ENCODE measurements at places on chromosomes 7 and 10. TPM values are rescaled to one million over a fixed set of nuclear protein-coding genes. Genes with fewer than 3 reads are reported as not detected.

WDFY4 gene
- polyA plus RNA-seq = not detected

DNA sequence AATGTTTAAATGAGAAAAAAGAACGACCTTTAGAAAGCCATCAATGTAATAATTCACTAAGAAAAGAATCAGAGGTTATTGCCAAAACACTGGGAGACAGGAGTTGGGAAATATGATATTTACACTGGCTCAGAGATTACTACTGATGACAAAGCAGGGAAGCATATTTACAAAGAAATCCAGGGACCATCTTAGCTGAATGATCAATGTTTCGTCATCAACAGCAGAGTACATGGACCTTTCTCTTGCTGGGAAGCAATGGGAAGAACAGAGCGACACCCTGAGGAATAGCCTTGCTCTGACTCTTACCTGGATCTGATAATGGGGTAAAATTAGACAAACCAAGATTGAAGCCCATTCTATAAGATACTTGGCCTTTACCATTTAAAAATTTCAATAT is 1293.5 kb downstream of the XPNPEP1 start:
- DNase-seq = no peak

MYOZ1 gene
- polyA plus RNA-seq = 0.27 TPM

DNA sequence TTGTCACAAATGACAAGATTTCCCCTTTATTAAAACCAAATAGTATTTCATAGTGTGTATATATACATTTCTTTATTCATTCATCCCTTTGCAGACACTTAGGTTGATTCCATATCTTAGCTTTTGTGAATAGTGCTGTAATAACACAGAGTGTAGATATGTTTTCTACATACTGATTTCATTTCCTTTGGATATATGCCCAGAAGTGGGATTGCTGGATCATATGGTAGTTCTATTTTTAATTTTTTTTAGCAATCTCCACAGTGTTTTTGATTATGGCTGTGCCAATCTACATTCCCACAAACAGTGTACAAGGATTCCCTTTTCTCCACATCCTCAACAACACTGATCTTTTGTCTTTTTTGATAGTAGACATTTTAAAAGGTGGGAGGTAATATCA is 46.4 kb downstream of the CSTF2T start:
- peak; percentile 39 for DNase-seq

DNA sequence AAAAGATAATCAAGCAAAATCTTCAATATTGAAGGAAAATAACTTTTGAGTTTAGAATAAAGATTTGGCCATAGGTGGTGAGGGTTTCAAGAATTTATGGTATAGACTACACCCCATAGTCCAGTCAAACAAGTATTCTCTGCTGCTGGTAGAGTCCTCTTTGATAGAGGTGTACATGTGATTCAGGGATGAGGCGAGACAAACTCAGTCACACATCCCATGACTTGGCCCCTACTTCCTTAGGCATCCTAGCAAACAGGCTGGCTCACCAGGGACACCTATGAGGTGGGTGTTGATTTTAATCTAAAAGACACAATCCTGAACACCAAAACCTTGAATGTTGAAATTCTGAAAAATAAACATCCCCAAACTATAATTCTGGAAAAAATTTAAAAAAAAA is 78.1 kb upstream of the SLC25A13 start:
- no peak for DNase-seq

GRCh38 chr7:74505471-74506324 is 52.0 kb downstream of the GTF2IRD1 start:
- DNase-seq = peak; percentile 74

- DNase-seq = peak; percentile 22
Observed at GRCh38 chr7:124276005-124276622, 243.2 kb upstream of the TMEM229A start.

- no peak for DNase-seq
Observed at GRCh38 chr7:30873207-30873606, 38.4 kb upstream of the AQP1 start.

- DNase-seq = no peak
Observed at GRCh38 chr10:97032624-97033023, 153.1 kb downstream of the SLIT1 start.

GRCh38 chr10:104548090-104548489 is 93.0 kb upstream of the SORCS3 start:
- DNase-seq = peak; percentile 16

- DNase-seq = no peak
Observed at GRCh38 chr10:119231654-119232053, 24.3 kb downstream of the GRK5 start.

DNA sequence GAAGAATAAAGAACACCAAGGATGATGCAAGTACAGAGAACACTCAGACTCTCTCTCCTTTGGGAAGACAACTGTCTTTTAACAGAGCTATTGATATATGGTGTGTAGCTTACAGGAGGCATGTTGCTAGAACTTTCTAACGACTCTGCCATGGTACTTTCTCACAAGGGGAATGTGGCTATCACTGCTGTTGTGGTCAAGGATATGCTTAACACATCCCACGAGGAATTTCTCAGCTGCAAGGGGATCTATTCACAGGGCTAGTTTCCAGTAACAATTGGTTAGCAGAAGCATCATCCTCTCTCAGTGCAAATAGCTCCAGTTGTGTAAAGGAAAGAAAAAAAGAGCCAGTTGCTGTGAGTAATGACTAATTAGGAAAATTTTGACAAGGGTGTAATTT is 826.0 kb downstream of the SORCS1 start:
- peak; percentile 9 for DNase-seq

GRCh38 chr7:44309271-44310091 is 15.9 kb downstream of the CAMK2B start:
- DNase-seq = peak; percentile 32

- DNase-seq = no peak
Observed at GRCh38 chr10:131617113-131617858, 283.5 kb upstream of the PPP2R2D start.

CALML3 gene
- polyA plus RNA-seq = not detected

DNA sequence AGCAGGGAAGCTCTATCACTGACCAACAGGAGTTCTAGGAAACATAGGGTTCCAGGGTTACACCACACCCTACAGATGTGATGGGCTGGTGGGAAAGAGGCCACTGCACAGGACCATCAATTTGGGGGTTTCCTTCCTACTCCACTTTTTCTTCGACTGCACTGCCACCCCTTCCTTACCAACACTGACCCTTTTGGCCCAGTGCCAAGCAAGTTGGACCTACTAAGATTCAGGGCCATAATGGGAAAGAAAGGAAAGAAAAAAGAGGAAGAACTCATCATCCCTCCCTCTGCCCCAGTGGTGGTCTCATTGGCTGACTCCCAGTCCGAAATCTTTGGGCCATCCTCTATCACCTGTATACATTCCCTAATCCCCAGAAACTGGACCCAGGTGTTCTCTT is 6.1 kb upstream of the PLEKHS1 start:
- no peak for DNase-seq

FFAR4 gene
- polyA plus RNA-seq = not detected

DNA sequence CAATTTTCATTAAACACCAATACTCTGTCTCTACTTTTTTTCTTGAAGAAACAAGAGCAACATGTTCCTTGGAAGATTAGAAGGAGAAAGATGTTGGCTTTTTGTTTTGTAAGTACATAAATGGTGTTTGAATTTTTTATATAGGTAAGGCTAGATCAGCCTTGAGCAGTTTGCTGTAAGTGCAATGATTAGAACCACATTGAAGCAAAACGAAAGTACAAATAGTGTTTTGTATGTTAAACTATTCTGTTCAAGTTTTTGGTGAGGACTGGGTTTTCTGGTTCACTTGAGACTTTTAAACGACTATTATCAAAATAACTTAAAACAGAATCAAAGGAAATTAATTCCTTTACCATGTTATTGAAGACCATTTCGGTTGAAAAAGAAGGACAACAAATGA is 162.9 kb upstream of the NRP1 start:
- no peak for DNase-seq

POLR2J3 gene
- polyA plus RNA-seq = 9.3 TPM

C1QL3 gene
- not detected for polyA plus RNA-seq

DNA sequence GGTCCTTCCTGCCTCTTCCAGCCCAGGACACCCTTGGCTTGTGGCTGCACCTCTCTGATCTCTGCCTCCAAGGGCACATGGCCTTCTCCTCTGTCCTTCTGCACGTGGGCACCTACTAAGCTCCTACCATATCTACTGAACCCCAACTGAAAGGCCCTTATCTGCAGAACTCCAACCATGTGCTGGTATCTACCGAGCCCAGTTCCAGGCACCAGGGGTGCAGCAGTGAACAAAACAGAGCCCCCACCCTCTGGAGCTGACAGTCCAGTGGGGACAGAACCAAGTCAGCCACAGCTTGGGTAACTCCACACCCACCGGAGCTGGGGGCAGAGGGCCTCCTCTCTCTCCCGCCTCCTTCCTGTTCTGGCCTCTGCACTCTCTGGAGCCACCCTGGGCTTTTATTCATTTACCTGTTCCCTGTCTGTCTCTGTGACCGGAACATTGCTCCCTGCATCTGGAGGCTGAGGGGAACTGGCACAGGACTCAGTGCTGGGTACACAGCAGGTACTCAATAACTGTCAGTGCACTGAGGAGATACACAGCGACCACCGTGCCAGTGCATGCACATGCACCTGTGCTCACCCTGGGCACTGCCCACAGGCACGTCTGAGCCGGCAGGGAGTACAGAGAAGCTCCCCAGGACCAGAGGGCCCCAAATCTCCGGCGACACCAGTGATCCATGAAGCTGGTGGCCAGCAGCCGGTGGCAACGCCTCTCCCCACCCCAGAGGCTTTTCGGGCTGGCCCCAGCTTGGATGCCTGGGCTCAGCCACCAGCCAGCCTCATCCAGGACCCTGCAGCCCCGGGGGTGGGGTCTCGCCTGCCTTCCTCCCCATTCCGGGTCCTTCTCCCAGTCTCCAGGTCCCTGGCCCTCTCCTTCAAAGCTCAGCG is 2.0 kb downstream of the MICALL2 start:
- no peak for DNase-seq

TNS3 gene
- polyA plus RNA-seq = 75.6 TPM

TDRD1 gene
- not detected for polyA plus RNA-seq

SLC18A2 gene
- not detected for polyA plus RNA-seq

OR2A42 gene
- polyA plus RNA-seq = not detected

VWA2 gene
- not detected for polyA plus RNA-seq

MACC1 gene
- not detected for polyA plus RNA-seq

- no peak for DNase-seq
Observed at GRCh38 chr10:90813594-90814365, 44.1 kb downstream of the HTR7 start.

MBL2 gene
- polyA plus RNA-seq = not detected

- no peak for DNase-seq
Observed at GRCh38 chr7:1488016-1488415, 16.2 kb downstream of the INTS1 start.

KAZALD1 gene
- 18.7 TPM for polyA plus RNA-seq

- no peak for DNase-seq
Observed at GRCh38 chr10:1360011-1360557, 303.9 kb downstream of the WDR37 start.

LDB3 gene
- polyA plus RNA-seq = 2.6 TPM

- no peak for DNase-seq
Observed at GRCh38 chr10:46234431-46235060, 52.3 kb upstream of the ANTXRL start.

DNA sequence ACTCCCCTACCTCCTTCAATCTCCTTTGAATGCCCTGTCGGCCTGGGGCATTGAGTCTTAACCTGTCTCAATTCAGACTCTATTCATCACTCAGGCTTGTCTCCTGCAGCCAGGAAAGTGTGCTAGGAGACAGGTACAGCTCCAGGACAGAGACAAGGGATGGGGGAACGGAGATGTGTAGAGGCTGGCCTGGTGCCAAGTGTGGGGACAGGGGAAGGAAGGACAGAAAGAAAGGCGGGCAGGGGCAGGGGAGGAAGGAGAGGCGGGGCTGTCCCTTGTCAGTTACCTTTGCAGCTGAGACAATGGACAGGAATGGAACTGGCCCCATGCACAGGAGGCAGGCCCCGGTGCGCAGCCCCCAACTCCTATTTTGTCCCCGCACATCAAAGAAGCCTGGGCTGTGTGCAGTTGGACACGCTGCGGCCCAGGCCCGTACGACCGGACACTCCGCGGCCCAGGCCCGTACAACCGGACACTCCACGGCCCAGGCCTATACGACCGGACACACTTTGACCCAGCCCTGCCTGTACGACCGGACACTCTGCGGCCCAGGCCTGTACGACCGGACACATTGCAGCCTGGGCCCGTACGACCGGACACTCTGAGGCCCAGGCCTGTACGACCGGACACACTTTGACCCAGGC is 36.9 kb downstream of the CHST15 start:
- no peak for DNase-seq

DNA sequence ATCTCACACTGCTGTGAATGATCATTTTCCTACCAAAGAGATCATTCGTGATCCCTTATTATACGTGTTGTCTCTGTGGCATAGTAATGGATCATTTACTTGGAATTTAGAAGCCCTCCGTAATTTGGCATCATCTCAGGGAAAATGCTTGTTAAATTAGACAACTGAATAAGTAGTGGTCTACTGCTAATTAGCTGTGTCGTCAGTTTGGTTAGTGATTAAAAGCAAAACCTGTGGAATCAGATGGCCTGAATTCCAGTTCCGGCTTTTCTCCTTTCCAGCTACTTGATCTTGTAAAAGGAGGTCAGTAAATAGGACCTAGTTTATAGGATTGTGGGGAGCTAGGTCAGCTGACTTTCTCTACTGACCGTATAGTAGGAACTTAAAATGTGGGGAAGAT is 65.6 kb downstream of the RBM33 start:
- DNase-seq = no peak

DNA sequence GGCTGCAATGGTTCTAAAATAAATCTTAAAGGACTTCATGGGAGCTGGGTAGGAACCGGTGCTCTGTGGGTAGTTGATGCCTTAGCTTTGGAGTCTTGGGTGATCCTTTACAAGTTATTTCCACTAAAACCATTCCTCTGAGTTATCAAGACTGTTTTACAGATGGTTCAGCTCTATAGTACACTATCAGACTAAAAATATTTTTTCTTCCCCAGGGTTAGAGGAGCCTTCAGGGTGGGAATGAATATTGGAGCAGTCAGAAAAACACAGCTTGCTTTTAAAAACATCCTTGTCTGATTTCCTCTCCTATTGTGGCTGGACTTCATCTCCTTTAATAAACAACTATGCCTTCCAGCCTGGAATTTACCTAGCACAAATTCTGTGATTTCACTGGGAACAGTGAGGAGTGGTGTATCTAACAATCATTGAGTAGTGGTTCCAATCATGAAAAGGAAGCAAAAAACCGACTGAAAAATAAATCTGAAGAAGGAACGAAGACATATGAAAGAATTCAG is 102.6 kb upstream of the AFAP1L2 start:
- DNase-seq = no peak

DNA sequence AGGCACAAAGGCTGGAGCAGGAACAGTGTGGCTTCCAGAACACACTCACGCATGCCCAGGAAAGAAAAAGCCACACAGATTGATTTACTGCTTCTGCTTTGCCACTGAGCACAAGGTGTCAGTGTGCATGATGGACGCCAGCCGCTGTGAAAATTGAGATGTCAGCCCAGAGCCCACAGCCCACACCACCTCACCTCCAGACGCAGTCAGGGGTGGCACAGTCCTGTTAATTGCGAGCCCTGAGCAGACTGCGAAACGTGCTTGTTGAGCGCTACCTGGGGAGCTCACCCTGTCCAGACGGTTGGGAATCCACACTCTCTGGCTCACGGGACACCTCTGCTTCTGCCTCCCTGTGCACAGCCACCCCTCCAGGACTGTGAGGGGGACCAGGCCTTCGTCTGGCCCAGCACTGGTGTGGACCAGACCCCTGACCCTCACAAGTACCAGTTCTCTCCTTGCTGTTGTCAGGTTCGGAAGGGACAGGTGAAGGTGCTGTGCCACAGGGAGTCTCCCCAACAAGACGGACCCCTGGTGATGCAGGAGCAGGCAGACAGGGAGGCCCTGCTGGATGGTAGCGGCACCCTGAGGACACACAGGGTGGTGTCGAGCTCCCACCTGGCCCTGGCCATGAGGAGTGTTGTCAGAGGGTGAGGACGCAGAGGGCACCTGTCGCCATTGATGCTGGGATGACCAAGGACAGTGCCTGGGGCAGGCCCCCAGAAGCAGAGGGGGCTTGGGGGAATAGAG is 15.3 kb downstream of the RASGEF1A start:
- DNase-seq = no peak

All from IMR-90 (cell line).